ENCODE measurements at places on chromosomes 5 and 9. TPM values are rescaled to one million over a fixed set of nuclear protein-coding genes. Genes with fewer than 3 reads are reported as not detected.

Gene TLX3
- total RNA-seq = not detected

- no peak for DNase-seq
Observed at GRCh38 chr9:136476369-136477150, 6.3 kb downstream of the SEC16A start.

Gene GHR
- total RNA-seq = 1.1 TPM

Gene FBXL7
- 4.0 TPM for total RNA-seq

- DNase-seq = no peak
Observed at GRCh38 chr5:136525597-136525996, 160.3 kb upstream of the TRPC7 start.

Gene ZNF300
- 15.2 TPM for total RNA-seq

DNA sequence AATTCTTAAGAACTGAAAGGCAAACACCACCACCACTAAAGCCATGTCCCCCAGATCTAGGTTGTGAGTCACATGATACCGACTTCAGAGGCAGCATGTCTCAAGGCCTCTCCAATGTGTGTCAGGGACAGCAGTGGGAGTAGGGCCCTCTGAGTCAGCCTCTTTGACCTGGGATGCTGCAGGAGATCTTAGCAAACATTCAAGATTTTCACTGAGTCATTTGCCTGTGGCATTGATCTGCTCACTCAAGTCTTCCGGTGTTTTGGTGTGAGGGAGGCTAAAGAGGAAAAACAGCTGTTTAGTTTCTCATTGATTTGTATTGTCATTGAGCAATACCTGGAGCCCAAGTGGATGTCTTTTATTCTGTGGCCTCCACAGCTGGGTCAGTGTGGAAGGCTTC lies 36.1 kb downstream of the TMC1 start:
- peak; percentile 76 for DNase-seq

DNA sequence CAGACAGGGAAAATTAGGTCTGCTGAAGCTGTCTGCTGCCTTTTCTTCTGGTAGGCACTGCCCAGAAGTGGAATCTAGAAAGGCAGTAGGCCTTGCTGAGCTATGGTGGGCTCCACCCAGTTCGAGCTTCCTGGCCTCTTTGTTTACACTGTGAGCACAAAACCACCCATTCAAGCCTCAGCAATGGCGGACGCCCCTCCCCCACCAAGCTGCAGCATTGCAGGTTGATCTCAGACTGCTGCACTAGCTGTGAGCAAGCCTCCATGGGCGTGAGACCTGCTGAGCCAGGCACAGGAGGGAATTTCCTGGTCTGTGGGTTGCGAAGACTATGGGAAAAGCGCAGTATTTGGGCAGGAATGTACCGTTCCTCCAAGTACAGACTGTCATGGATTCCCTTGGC lies 18.5 kb downstream of the AGTPBP1 start:
- no peak for DNase-seq

Gene FABP6
- total RNA-seq = 1.5 TPM

- DNase-seq = peak; percentile 92
Observed at GRCh38 chr9:78858266-78858665, 561.3 kb downstream of the PSAT1 start.

DNA sequence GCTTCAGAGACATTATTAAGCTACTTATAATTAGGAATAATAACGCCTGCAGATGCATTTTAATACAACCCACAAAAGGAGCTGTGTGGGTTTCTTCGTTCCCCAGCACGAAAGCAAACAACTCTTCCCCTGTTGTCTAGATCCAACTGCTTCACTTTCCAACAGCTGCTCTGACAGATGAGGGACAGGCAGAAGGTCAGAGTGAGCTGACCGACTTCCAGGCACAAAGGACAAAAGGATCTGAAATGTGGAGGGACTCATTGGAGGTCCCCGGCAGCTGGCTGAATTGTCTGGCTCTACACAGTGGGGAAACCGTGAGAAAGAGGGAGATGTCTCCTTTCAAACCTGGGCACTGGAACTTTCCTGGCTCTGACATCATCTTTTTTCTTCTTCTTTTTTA lies 79.1 kb upstream of the ALDH1B1 start:
- no peak for DNase-seq

GRCh38 chr5:179915406-179915935 lies 7.8 kb upstream of the TBC1D9B start:
- DNase-seq = no peak

- DNase-seq = no peak
Observed at GRCh38 chr5:73968729-73969128, 342.7 kb downstream of the ARHGEF28 start.

Gene ZFP37
- 4.9 TPM for total RNA-seq

Gene CDKN2A
- total RNA-seq = not detected

GRCh38 chr9:107547303-107547702 lies 57.7 kb upstream of the KLF4 start:
- DNase-seq = no peak

DNA sequence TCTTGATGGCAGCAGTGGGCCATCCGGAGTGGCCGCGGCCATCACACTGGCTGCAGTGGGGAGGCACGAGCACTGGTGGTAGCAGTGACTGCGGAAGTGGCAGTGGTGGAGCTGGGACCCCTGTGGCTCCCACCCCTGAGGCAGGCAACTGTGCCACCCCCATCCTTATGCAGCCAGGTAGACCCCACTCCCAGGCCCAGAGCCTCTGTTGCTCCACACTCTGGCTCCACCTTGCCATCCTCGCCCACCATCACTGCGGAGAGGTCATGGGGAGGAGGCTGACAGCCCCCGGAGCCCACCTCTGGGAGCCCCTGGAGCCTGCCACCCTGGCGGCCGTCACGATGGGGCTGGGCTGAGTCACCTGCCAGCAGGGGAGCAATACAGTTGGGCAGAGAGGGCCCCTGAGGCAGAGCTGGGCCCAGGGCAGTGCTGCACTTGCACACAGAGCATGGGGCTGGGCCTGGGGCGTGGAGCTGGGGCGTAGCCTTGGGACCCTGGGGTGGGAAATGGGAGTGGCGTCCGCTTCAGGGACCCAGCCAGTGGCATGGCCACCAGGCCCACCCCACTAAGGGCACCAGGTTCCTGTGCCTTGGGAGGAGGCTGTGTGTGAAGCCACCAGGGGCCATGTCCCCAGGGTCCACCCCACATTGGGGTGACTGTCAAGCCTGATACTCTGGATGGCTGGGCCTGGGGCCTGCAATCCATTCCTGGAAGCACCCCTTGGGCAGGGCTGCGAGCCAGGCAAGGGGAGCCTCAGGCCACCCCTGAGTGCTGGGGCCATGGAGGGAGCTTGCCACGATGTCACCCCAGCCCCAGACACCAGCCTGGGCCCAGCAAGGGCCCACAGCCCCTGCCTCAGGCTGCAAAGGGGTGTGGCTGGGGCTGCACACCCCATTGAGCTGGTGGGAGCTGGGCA lies 7.7 kb downstream of the AMBP start:
- no peak for DNase-seq

Gene IFNA13
- total RNA-seq = not detected

Gene ADGRD2
- not detected for total RNA-seq

GRCh38 chr9:2623288-2624050 lies 1.9 kb downstream of the VLDLR start:
- DNase-seq = no peak

GRCh38 chr5:61626639-61627282 lies 294.7 kb downstream of the ZSWIM6 start:
- no peak for DNase-seq

DNA sequence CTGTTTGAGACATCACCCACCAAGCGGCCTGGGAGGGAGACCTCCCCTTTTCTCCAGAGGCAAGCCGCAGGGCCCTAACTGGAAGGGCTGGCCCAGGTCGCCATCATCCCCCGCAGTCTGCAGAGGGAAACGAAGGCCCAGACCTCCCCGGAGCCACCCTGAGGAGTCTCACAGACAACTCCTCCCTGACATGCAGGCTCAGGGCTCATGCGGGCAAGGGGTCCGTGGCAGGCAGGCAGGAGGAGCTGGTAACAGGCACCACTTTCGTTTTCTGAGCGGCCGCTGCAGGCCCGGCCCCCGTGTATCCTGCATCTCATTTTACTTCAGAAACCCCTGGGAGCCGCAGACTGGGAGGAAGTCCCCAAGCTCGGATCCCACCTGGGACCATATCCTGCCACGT lies 192.0 kb upstream of the PPP1R26 start:
- DNase-seq = no peak

DNA sequence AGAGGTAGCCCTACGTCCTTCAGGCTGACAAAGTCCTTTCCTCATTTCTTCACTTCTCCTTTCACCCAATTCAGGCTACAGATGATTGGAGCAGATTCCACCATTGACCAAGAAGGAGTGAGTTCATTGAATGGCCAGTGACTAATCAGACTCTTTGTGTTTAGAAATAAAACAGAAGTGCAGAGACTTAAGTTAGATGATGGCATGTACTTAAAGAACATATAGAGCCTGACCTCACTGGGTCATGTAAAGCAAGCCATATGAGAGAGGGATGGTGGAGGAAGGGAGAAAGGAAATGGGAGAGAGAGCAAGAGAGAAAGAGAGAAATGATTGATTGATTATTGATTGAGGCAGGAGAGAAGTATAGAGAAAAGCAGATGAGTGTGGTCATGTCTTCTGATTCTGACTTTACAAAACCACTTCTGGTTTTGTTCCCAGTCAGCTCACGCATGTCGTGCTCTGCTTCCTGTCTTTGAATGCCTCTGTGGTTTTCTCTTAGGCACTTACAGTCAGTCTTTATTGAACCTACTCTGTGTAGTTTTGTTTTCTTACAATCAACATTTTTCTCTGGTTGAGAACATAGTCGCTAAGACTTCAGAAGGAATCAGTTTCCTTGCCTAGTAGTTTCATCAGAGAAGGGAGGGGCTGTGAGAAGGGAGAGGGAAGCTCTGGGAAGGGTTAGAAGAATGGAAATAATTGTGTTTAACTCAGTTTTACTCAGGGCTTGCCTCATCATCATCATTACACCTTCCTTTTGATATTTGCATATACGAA lies 149.2 kb upstream of the KLF9 start:
- DNase-seq = no peak

Gene PTGES
- total RNA-seq = 3.3 TPM

DNA sequence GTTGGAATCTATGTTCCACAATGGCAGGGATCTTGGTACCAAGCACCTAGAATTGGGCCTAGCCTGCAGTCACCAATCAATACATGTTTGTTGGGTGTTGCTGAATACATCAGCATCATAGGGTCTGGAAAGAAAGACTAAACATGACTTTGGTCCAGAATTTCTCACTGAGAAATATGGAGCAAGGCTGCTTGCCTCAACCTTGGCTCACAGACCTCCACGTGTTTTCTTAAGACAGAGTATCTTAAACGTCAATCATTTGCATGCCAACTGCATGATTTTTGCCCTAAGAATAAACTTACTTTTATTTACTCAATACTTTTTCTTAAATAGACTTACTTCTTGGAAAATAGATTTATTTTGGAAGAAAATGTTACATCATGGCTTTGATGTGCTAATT lies 22.7 kb upstream of the TRAF1 start:
- no peak for DNase-seq
